Stimulated activated CD8-positive, alpha-beta memory T cell treated with anti-CD3 and anti-CD28 coated beads, Interleukin-7, amount 100 ng/mL, for 1 hour (primary cell): ENCODE measurements at places on chromosomes 4 and X.

DNA sequence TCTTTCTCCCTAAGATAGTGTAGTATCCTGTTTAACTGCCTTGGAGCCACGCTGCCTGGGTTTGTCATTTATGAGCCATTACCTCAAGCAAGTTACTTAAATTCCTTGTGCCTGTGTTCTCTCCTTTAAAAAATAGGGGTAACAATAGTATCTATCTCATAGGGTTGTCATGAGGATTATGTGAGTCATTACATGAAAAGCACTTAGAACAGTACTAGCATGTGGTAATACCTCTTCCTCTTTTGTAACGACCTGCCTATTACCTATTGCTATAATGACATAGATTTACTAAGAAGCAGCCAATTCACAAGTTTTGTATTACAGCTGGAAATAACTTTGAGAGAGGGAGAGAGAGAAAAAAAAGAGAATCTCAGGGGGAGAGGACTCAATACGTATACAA lies 834.7 kb downstream of the RAPGEF2 start:
- no peak for DNase-seq

DNA sequence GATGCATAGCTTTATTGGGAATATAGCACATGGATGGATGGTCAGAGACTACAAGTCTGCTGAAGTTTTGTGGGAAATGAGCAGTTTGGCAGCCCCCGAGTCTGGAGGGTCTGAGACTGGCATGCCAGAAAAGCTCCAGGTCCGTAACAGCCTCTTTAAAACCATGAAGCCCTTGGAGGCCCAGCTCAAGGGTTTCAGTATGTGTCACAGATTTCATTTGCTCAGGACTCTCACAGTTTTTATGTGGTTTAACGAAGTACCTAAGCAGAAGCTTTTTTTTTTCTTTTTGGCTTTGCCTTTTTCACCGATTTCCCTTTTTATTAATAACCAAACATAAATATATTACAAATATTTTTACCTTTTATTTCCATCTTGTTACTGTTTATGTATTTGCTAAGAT lies 30.6 kb upstream of the TMEM184C start:
- no peak for DNase-seq

DNA sequence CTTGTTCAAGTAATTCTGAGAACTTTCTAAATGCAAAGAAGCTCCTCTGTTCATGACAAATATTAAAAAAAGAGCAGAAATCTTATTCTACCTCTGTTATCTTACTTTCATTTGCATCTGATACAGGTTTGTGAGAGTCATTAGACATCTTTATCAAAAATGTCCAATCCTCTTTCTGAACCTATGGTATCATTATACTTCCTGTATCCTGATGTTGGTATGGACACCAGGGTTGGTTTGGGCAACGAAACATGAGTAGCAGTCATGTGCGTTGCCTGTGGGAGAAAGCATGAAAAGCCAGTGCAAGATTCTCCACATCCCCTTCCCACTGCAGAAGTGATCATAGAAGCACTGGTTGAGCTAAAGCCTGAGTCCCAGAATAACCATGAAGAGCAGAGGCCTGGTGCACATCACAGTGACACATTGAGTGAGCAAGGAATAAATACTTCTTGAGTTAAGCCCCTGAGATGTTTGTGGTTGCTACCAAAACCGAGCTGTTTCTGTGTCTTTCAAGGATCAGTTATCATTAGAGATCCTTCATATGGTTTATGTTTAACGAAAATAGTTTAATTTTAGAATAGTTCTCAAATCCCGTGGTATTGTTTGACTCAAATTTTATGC lies 197.2 kb downstream of the BANK1 start:
- no peak for DNase-seq

- no peak for DNase-seq
Observed at GRCh38 chrX:103615781-103616371, 8.1 kb downstream of the TCEAL3 start.

GRCh38 chr4:5267408-5267807 lies 216.1 kb downstream of the STK32B start:
- DNase-seq, result no peak

- DNase-seq, result no peak
Observed at GRCh38 chrX:74490247-74490646, 69.0 kb downstream of the SLC16A2 start.

DNA sequence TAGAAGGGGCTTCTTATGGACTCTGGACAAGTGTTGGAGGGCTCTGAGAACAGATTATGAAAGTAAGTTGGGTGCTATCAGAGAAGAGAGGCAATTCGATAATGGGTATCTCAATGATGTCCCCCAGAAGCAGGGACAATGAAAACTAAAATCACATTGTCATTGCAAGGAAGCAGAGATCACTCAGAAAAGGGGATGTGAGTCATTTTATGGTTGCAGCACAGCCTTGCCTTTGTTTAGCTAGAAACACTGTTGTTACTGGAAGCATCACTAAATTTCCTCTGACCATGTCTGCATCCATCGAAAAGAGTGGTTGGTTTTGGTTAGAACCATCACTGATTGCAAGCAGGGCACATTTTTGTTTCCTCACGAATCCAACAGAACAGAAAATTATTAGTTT lies 246.8 kb upstream of the NWD2 start:
- no peak for DNase-seq

DNA sequence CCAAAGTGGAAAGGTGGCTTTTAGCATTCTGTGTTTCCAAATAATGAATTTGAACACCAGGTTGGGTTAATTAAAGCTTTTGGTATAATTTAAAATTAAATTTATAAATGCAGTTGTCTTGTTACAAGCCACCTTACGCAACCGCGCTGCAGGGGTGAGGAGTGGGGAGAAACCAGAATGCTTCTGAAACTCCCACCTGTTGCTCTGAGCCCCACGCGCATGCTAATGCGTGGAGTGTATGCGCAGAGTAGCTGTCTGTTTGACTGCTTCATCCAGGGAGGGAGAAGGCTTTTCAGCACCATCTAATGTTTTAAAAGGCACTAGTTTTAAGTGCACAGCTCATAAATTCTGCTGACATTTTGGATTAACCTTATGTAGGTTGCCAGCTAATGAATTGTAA lies 12.5 kb downstream of the OGT start:
- no peak for DNase-seq
